Testis (tissue), 5 donors: ENCODE measurements at places on chromosomes 6 and 20. TPM values are rescaled to one million over a fixed set of nuclear protein-coding genes. Genes with fewer than 3 reads are reported as not detected.
A peak's percentile ranks its signal among the peaks of the same experiment; 100 is the strongest.

DNA sequence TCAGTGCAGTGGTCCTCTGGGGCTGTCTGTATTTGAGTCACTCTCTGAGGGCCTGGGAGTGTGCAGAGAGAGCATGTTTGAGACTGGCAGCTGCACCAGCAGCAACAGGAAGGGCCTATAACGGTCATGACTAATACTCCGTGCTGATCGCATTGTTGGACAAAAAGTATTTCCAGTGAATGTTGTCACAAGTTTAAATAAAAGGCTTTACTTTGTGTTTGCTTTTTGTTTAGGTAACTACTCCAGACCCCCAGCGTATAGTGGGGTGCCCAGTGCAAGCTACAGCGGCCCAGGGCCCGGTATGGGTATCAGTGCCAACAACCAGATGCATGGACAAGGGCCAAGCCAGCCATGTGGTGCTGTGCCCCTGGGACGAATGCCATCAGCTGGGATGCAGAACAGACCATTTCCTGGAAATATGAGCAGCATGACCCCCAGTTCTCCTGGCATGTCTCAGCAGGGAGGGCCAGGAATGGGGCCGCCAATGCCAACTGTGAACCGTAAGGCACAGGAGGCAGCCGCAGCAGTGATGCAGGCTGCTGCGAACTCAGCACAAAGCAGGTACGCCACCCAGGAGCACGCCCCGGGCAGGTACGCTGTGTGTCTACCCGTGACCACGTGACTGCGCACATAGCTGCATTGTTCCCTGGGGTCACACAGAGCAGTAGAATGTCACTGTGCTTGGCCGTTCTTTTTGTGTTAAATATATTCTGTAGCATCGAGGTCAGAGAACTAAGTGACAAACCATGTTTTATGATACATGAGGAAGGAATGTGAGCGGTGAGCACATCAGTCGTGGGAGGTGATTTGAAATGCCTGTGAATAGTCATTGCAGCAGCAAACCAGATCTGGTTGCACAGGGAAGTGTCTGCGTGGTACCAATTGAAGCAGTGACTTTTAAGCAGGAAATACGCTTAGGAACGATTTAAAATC is 174.7 kb downstream of the TMEM242 start:
- no peak overlapping the region for H3K4me3 ChIP-seq
- H3K36me3 ChIP-seq: no peaks in the 10 kb centered on the region

- H3K4me3 ChIP-seq: no peak overlapping the region
- H3K27ac ChIP-seq: no peak overlapping the region
- H3K36me3 ChIP-seq: no peaks in the 10 kb centered on the region
- H3K27me3 ChIP-seq: no peaks in the 10 kb centered on the region
These were observed 68.7 kb upstream of the TAB2 start for GRCh38 chr6:149248693-149249369.

DNA sequence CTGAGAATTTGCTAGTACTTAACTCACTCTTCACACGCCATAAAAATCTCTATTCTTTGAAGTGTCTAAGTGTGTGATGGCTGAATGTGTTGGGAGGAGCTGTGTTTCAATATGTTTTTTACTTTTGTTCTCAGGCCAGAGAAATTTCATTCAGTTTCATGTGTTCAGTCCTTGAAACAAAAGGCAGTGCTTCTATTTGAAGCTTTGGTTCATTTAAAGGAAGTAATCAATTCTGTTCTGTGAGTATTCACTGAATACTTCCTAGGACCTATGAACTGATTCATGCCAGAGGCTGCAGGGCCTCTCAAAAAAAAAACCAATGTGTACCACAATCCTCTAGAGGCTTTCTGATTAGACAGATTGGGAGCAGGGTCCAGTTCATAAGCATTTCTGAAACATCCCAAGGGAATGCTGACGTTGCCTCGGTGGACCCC is 12.4 kb upstream of the F13A1 start:
- no peaks in the 10 kb centered on the region for H3K27me3 ChIP-seq
- H3K4me3 ChIP-seq: no peak overlapping the region
- no peaks in the 10 kb centered on the region for H3K36me3 ChIP-seq
- no peak overlapping the region for H3K27ac ChIP-seq
- H3K4me1 ChIP-seq: no peaks in the 10 kb centered on the region

The CST2 gene
- 0.49 TPM for polyA plus RNA-seq

- H3K27ac ChIP-seq: no peak overlapping the region
- no peaks in the 10 kb centered on the region for H3K36me3 ChIP-seq
- no peak overlapping the region for H3K4me3 ChIP-seq
- no peaks in the 10 kb centered on the region for H3K4me1 ChIP-seq
- no peaks in the 10 kb centered on the region for H3K27me3 ChIP-seq
These were observed 77.8 kb downstream of the STMND1 start for GRCh38 chr6:17179530-17180073.

- no peaks in the 10 kb centered on the region for H3K4me1 ChIP-seq
- no peak overlapping the region for H3K4me3 ChIP-seq
- no peak for DNase-seq
- no peaks in the 10 kb centered on the region for H3K36me3 ChIP-seq
- H3K27me3 ChIP-seq: no peaks in the 10 kb centered on the region
These were observed 77.1 kb downstream of the SOD2 start for GRCh38 chr6:159615918-159616317.

- no peak overlapping the region for H3K27ac ChIP-seq
- peak; percentile 18 for DNase-seq
- no peaks in the 10 kb centered on the region for H3K27me3 ChIP-seq
- H3K4me1 ChIP-seq: no peaks in the 10 kb centered on the region
- H3K36me3 ChIP-seq: no peaks in the 10 kb centered on the region
These were observed 94.0 kb upstream of the NHSL1 start for GRCh38 chr6:138593124-138593877.

The GSTA3 gene
- polyA plus RNA-seq: 8.9 TPM

The DLL1 gene
- 2.8 TPM for polyA plus RNA-seq

The PCMTD2 gene
- 57.6 TPM for polyA plus RNA-seq

DNA sequence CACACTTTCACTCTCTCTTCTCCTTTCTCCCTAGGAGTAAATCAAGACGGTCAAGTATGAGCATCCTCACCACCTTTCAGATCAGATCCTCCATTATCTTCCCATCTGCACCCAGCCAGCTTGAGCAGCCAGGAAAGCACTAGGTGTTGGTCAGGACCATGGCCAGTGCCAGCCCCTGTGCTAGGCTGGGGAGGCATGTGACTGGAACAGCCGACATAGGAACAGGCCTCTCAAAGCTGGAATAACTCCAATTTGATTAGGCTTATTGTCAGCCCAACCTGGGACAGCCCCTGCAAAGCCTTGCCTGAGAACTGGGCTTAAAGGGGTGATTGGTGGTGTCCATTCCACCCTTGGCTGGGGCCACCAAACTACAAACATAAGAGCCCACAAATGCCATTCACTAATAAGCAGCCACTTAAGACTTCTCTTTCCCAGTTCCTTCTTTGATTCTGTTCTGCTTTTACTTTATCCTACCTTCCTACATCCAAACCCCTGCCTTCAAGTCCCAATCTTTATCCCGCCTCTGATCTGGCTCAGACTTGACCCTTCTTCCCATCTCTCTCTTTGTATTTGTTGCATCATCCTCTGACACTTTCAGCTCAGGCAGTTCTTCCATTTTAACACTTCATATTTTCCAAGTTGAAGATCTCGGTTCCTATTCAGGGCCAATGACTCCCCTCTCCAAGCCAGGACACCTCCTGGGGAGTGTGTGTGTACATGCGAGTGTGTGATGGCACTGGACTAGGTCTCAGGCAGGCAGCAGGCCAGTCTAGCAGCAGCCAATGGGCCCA is 4.5 kb upstream of the TREM2 start:
- no peaks in the 10 kb centered on the region for H3K4me1 ChIP-seq
- no peaks in the 10 kb centered on the region for H3K36me3 ChIP-seq
- no peak for DNase-seq
- no peaks in the 10 kb centered on the region for H3K27me3 ChIP-seq
- no peak overlapping the region for H3K27ac ChIP-seq

The SPATA25 gene
- 59.4 TPM for polyA plus RNA-seq

The TCP11 gene
- polyA plus RNA-seq: 1,044 TPM

DNA sequence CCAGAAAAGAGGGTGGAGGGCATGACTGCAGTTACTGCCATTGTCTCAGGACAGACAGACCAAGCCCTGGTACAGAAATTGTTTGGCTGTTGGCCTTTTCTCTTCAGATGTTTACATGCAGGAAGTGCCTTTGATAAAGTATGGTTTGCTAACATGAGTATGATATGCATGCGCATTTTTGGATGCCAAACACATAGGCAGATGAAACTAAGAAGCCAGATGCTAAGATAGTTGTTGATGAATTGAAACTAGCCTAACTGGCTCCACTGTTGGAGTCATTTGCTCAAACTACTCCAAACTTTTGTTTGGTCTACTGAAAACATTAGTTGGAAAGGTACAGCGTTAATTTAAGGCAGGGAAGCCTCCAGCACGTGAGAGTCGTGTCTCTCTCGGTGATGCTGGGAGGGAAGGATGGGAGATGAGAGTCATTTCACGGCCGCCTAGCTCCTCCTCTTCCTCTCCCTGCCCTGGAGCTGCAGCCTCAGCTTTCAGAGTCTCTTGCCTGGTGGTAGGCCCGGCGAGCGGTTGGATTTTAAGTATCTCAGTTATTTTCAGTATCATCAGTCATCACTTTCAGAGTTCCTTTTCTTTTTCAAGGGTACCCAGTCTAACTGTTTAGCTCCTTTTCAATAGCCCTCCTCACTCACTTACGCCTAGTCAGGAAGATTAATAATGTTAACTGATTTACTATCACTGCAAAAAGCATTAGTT is 29.7 kb downstream of the RREB1 start:
- peak overlapping the region; percentile 42 for H3K27ac ChIP-seq
- DNase-seq: peak; percentile 65
- H3K4me3 ChIP-seq: no peak overlapping the region
- H3K27me3 ChIP-seq: no peaks in the 10 kb centered on the region

DNA sequence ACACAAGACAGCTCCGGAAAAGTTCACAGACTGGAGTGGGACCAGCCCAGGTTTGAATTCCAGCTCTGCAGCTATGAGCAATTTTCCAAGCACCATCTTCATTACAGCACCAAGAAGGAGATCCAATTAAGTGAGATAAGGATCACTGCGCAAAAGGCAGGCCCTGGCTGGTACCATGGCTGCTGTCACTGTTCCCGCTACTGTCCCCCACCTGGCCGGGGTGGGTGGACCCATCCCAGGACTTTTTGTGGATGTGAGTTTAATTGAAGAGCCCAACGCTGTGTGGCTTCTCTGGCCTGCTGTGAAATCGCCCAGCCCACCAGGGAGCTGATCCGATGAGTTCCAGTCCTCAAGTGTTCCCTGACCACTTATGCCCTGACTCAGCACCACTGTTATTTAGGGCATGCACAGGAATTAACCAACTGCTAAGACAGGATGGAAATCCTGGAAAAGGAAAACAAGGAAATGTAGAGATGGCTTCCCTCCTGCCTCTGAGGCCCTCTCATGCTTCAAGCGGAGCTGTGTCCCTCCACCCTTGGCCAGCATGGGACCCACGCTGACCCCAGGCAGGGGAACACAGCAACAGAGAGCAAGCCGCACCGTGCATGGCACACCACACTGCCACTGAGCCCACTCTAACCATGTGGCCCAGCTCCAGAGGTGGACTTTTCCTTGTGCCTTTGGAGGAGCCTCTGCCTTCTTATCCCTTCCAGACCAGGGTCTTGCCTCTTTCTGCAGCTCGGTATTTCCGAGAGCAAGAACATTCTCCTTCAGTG is 150.0 kb upstream of the CST7 start:
- no peak overlapping the region for H3K4me3 ChIP-seq
- no peaks in the 10 kb centered on the region for H3K27me3 ChIP-seq
- DNase-seq: no peak
- H3K4me1 ChIP-seq: no peaks in the 10 kb centered on the region

DNA sequence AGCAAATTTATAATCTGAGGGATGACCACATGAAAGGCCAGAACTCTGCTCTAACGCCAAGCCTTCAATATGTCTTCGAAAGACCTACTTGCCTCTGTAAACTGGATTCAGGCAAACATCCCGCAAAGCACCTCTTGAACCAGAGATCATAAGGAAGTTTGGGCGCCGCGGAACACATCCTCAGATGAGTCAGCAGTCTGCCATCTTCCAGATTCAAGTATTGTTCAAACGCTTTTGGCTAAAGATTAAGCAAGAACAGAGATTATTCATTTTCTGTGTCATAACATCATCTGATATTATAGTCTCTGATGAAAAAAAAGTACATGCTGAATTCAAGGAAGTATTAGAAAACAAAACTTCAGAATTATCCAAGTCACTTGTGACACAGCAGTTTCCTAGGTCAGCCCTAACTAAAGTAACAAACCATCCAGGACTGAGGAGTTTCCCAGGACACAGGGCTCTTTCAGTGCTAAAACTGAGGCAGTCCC is 20.8 kb downstream of the TBC1D7 start:
- no peaks in the 10 kb centered on the region for H3K27me3 ChIP-seq
- H3K4me3 ChIP-seq: no peak overlapping the region
- no peaks in the 10 kb centered on the region for H3K4me1 ChIP-seq
- no peak for DNase-seq
- no peaks in the 10 kb centered on the region for H3K36me3 ChIP-seq

GRCh38 chr20:47686545-47686944 is 98.7 kb downstream of the SULF2 start:
- no peak overlapping the region for H3K27ac ChIP-seq
- DNase-seq: no peak
- no peaks in the 10 kb centered on the region for H3K36me3 ChIP-seq
- no peaks in the 10 kb centered on the region for H3K4me1 ChIP-seq
- no peak overlapping the region for H3K4me3 ChIP-seq
- H3K27me3 ChIP-seq: no peaks in the 10 kb centered on the region

The RAET1L gene
- not detected for polyA plus RNA-seq

DNA sequence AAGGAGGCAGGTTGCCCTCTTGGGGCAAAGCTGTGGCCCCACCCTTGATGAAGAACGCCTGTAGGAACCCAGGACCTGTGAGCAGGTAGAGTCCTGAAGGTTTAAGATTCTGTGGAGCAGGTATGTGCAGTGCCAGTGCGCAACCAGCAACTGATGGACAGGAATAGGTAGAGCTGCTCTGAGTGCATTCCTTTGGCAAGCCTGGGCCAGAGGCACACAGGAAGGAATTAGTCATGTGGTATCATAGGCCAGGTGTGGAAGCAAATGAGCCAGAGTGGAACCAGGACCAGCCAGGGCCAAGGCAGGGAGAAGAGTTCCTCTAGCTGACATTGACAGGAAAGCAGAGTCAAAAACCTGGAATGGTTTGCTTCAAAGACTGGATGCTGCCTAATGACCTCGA is 1.4 kb upstream of the KHDC1 start:
- H3K4me1 ChIP-seq: no peaks in the 10 kb centered on the region
- DNase-seq: no peak
- no peaks in the 10 kb centered on the region for H3K27me3 ChIP-seq
- no peaks in the 10 kb centered on the region for H3K36me3 ChIP-seq
- no peak overlapping the region for H3K4me3 ChIP-seq

DNA sequence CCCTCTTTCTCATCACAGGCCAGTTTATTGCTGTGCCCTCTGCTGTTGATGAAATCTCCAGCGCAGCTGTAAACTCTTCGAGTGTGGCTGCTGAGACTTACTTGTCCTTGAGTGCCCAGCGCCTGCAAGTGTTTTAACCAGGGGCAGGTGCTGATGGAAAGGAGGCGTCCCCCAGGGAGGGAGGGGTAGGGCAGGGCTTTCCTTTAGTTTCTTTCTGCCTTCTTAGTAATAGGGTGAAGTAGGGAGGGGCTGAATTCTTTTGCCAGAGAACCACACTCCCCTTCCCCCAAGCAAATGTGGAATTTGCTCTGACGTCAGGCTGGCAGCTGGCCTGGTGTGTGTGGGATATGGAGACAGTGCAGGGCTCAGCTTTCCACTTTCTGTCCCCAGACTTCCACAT is 61.2 kb downstream of the IGF2R start:
- peak; percentile 88 for DNase-seq
- peaks cover 12% of the 10 kb centered on the region for H3K4me1 ChIP-seq
- peak overlapping the region; percentile 75 for H3K27ac ChIP-seq
- no peak overlapping the region for H3K4me3 ChIP-seq
- no peaks in the 10 kb centered on the region for H3K36me3 ChIP-seq

The TTI1 gene
- 24.1 TPM for polyA plus RNA-seq
